ENCODE measurements at places on chromosomes 4 and X. TPM values are rescaled to one million over a fixed set of nuclear protein-coding genes. Genes with fewer than 3 reads are reported as not detected.

FAM184B gene
- total RNA-seq = 0.07 TPM

DNA sequence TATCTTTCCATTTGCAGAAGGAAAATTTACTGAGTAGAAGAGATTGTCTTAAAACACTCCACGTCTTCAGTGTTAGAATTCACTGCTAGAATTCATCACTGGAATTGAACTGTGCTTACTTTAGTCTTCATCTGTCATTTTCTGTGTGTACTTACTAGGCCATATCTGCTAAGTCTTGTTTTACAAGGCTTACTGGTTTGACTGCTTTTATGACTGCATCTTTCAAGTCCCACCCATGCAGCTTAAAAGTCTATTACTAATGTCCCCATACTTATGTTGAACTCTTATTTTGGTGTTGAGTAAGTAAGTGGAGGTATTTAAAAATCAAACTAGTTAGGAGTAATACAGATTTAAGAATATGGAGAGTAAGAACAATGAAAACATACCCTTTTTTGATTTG, 14.6 kb downstream of the CLCN3 start:
- no peak for DNase-seq

ENOPH1 gene
- 40.2 TPM for total RNA-seq

ASB5 gene
- 0.37 TPM for total RNA-seq

DNA sequence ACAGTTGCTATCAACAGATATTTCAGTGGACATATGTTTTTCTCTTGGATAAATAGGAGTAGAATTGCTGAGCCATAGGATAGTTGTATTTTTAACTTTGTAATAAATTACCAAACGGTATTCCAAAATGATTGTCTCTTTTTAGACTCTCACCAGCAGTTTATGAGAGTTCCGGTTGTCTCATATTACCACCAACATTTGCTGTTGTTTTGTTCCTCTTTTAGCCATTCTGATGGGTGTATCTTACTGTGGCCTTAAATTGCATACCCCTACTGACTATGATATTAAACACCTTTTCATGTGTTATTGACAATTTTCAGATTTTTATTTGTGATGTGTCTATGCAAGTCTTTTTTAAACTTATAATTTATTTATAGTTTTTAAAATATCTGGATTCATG, 39.7 kb downstream of the SNX25 start:
- DNase-seq = no peak

TBC1D9 gene
- 10.6 TPM for total RNA-seq

BEND4 gene
- 0.29 TPM for total RNA-seq

DNA sequence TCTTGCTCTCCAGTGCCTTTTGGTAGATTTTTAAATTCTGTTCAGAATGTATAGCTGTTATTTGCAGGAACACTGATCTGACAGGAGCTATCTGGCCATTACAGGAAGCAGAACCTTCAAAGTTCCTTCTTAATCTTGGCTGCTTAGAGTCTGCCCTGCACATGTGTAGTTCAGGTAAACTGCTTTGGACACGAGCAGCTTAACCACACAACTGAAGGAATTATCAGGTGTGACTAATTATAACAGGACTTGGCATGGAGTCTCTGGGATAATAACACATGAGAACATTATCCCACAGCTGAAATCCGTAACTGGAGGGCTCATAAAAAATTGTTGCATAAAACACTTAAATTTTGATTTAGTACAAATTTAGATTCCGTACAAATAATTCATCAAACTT, 11.6 kb upstream of the ING2 start:
- no peak for DNase-seq

- no peak for DNase-seq
These were observed 61.9 kb upstream of the MTM1 start for GRCh38 chrX:150506486-150506885.

DNA sequence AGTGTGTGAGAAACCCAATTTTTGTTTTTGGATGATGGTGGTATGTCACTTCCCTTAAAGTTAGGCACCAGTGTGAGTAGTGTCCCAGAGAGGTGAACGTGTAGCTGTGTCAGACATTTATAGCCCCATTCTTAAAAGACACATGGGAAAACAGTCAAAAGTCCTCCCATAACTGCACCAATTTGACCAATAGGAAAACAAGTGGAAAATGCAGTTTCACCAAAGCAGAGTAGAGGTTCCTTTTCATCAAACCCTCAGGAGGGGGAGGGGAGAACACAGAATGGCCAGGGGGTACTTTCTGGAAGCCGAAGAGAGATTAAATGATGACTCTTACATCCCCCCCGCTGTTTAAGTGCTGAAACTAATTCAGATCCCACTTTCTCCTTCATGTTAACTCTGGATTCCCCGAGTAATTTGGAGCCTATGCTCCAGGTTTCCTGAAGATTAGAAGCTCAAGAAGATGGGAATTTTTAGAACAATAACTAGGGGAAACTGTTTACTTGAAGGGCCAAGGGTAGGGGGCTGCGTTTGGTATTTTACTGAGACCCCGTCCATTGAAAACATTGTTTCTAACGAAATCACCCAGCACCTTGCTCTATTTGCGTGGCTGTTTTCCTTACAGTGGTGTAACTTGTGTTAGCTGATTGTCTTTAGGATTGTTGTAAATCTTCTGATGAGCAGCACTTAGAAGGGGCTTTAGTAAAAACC, 2.1 kb upstream of the LEF1 start:
- DNase-seq = no peak

- no peak for DNase-seq
These were observed 90.8 kb downstream of the DCTD start for GRCh38 chr4:182826391-182826790.

DNA sequence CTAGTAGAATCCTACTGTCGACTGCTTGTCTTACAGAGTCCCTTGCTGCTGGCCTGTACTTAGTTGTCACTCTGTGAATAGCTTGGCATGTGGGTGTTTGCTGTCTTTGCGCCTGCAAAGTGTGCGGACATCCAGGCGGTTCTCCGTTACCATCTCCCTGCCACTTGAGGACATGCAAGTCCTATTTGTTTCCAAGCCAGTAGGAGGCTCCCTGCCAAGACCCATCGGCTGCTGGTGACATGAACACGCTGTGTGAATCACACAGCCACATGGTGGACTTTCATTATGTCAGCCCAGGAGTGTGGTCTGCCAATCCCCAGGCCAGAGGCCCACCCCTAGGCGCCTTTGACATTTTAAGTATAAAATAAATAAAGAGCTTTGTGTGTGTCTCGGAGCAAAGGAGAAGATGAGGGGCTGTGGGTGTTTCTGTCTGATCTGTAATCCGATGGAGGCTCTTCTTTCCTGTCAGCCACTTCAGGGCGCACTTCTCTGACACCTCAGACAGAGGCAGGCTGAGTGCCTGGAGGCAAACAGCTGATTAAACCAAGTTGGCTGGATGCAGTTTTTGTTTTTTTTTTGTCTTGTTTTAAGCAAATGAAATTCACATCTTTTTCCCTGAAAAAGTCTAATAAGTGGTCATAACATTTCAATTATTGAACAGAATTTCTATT, 51.5 kb downstream of the ALPK1 start:
- DNase-seq = no peak

DNA sequence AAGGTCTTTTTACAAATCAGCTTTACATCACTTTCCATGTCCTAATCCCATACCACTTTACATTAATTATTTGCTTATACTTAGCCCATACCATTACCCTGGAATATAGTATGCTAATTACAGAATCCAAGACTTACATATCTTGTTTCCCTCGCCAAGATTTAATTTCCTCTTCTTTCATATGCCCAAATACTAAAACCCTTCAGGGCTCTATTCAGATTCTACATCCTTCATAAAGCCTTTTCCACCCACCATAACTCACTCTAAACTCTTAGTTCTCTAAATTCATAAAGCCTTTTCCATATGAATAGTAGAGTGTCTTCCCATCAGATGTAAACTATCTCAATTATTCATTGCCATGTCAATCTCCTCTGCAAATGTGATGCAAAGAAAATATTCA, 390.7 kb downstream of the STPG2 start:
- no peak for DNase-seq

GRCh38 chr4:84362896-84363655, 136.0 kb downstream of the NKX6-1 start:
- DNase-seq = no peak

CSN1S1 gene
- not detected for total RNA-seq

DNA sequence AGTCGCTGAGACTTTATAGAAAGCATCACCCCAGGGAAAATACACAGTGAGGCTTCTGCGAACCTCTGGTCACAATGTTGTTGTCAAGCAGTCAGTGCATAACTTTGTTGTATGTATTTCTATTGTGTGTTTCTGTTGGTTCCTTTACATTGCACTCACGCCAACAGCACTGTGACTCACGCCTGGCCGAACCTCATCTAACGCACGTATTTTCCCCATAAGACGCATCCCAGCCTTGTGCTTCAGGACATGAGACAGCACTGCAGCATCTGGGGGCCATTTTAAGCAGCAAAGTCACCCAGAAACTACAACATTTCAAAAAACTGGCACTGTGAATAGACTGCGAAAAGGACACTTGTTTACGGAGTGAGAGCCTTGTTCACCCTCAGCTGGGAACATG, 30.6 kb downstream of the TBL1X start:
- no peak for DNase-seq

DNA sequence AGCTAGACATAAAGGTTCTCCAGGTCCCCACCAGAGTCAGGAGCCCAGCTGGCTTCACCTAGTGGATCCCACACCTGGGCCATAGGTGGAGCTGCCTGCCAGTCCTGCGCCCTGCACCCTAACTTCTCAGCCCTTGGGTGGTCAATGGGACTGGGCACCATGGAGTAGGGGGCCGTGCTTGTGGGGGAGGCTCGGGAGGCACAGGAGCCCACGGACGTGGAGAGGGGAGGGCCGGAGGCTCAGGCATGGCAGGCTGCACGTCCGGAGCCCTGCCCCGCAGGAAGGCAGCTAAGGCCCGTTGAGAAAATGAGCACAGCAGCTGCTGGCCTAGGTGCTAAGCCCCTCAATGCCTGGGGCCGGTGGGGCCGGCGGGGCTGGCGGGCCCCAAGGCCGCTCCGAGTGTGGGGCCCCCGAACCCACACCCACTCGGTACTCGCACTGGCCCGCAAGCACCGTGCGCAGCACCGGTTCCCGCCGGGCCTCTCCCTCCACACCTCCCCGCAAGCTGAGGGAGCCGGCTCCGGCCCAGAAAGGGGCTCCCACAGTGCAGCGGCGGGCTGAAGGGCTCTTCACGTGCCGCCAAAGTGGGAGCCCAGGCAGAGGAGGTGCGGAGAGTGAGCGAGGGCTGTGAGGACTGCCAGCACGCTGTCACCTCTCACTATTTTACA, 291.1 kb downstream of the KLHL4 start:
- DNase-seq = no peak

GABRQ gene
- 0.55 TPM for total RNA-seq

All from uterus (tissue), 4 donors.